Activated CD8-positive, alpha-beta memory T cell treated with anti-CD3 and anti-CD28 coated beads for 24 hours (primary cell): ENCODE measurements at places on chromosomes 12 and 14.

GRCh38 chr14:104843006-104843405 is 22.1 kb upstream of the CEP170B start:
- no peak for DNase-seq

DNA sequence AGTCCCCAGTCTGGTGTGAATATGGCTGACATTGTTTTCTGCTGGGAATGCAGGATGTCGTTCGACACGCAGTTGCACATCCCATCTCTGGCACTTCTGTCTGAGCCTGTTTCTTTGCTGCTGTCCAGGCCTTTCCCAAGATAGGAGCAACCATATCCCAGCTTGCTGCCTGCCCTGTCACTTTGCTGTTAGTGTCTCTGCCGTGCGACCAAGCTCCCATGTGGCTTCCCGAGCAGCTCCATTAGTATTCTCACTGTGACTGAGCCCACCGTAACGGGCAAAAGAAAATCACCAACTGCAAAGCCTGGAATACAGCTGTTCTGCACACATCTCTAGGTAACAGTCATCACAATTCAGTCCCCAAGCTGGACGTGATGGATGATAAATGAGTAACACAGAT is 66.0 kb upstream of the CPSF6 start:
- DNase-seq = no peak

- no peak for DNase-seq
Measured at GRCh38 chr12:102063069-102063468, 1.3 kb upstream of the WASHC3 start.

DNA sequence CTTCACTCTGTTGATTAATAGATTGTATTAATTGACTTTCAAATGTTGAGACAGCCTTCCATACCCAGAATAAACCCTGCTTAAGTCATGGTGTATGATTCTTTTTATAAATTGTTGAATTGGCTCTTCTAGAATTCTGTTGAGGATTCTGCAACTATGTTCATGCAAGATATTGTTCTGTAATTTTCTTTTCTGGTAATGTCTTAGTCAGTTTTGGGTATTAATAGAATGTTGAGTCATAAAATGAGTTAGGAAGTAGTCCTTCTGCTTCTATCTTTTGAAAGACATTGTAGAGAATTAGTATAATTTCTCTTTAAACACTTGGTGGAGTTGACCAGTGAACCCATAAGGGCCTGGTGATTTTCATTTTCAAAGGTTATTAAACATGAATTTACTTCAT is 958.9 kb downstream of the LRFN5 start:
- no peak for DNase-seq

GRCh38 chr12:14665354-14666348 is 30.7 kb downstream of the GUCY2C start:
- no peak for DNase-seq

DNA sequence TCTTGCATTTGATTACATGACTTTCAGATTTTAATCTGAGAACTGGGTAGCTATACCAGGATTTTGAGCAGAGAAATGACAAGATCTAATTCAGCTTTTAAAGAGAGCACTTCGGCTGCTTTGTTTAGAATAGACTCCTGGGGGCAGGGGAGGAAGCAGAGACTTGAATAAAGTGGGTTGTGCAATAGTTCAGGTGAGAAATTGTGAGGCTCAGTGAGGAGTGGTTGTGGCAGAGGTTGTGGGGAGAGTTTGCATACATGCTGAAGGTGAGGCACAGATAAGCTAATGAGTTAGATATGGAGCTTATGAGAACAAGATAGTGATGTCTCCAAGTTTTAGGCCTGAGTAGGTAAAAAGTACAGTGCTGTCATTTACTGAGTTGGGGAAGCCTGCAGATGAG is 281.4 kb downstream of the FLRT2 start:
- DNase-seq = no peak

DNA sequence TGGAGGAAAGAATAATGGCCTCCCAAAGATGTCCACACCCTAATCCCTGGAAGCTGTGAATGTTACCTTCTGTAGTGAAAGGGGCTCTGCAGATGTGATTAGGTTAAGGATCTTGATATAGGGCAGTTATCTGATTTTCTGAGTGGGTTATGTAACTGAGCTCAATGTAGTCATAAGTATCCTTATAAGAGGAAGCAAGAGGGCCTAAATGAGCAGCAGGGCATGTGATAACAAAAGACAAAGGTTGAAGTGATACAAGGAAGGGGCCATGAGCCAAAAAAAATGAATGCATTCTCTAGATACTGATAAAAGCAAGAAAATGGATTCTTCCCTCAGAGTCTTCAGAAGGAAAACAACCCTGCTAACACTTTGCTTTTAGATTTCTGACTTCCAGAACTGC is 78.8 kb downstream of the OSBPL8 start:
- no peak for DNase-seq

DNA sequence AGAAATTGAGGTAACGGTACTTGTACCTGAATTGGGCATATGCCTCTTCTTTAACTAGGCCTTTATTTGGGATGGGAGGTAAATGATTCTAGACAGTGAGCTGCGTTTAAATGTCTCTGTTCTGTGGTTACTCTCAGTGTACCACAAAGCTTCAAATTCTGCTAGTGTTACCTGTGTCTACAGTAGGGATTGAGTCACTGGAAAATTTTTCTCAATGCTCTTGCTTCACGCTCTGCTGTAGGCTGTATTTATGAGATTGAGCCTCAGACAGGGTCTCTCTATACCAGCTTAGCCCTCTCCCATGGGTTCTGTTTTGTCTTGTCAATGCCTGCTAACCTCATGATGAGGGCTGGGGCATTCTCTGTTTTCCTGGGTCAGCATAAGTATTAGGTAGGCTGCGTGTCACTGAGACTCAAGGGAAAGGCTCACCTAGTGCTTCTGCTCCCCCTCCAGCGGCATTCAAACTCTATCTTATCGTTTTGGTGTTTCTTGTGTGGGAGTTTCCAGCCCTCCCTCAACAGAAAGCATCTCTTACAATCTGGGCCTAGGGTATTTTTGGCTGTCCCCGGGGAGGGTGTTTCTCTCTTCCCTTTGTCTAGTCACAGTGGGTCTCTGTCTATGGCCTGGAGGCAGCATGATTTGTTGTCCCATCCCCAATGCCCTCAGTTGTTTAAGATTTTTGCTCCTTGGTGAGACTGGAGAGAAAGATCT is 285.8 kb downstream of the ADGRD1 start:
- no peak for DNase-seq
